ENCODE measurements at places on chromosomes 7 and 10.

GRCh38 chr7:22645418-22646181 is 81.4 kb upstream of the IL6 start:
- DNase-seq: no peak

- DNase-seq: no peak
These were observed 56.2 kb downstream of the CRPPA start for GRCh38 chr7:16365177-16365576.

DNA sequence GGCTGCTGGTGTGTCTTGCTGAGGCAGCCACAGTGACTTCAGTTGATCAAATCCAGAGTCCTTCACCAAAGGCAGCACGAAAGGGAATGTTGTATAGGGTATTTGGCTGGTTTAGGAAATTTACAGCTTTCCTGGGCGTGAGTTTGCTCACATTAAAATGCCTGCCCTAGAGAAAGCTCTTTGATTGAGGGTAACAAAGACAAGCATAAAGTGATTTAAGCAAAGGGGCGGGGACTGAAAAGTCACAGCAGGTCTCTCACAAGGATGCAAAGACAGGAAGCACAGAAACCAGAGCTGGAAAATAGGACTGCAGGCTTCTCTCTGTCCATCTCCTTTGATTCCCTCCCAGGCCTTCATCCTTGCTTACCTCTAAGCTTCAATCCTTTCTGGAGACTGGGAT is 139.2 kb downstream of the ELMO1 start:
- no peak for DNase-seq

GRCh38 chr7:121192834-121193233 is 136.0 kb upstream of the WNT16 start:
- DNase-seq: no peak

- DNase-seq: no peak
These were observed 126.5 kb upstream of the JCAD start for GRCh38 chr10:30185916-30186315.

DNA sequence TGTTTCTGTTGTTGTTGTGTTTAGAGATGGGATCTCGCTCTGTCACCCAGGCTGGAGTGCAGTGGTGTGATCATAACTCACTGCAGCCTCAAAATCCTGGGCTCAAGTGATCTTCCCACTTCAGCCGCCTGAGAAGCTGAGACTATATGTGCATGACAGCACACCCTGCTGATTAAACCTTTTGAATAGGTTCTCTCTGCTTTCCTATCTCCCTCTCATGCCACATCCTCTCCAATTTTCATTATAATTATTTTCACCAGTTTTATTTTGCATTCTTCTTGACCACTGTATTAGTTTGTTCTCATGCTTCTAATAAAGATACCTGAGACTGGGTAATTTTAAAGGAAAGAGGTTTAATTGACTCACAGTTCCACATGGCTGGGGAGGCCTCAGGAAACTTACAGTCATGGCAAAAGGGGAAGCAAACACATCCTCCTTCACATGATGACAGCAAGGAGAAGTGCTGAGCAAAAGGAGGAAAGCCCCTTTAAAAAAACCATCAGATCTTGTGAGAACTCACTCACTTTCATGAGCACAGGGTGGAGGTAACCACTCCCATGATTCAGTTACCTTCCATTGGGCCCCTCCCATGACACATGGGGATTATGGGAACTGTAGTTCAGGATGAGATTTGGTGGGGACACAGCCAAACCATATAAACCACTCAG is 12.9 kb downstream of the AGK start:
- no peak for DNase-seq

DNA sequence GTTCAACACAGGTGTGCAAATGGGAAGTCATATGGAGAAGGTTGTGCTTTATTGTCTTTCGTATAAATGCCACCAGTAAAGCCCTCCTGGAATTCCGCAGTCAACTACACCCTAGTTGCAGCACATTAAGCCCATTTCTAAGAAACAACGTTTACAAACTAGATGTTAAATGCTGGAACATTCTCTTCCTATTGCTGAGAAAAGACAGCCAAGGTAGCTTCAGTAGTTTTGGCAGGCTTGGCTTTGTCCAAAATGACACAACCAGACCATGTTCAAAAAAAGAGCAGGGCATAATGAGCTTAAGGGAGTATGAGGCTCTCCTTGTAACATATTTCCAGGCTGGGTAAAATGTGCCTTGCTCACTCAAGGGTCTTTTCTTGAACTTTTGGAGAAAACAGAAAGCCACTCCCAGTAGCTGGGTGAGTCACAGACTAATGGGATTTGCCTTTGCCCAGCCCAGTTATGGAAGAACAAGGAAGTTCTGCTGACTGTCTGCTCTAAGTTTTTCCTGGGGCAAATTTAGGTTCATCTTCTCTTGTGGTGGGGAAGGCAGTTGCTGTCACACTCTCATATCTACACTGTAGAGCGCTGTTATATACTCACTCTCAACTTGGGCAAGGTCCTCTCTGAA is 238.7 kb downstream of the PLXNA4 start:
- no peak for DNase-seq

DNA sequence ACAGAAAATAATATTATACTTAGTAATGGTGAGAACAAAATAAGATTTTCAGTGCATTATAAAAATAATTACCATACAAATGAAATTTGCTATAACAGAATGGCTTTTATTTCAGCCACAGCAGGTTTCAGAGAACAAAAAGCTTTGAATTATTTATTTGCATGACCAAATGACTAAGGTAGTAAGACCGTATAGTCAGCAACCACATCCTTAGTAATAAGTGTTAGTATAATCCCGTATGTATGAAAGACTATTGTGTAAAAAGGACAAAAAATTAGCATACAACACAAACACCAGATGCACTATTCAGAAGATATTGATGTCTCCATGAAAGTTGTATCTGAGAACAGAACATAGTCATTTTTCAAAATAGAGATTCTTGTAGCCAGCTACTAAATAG is 12.2 kb downstream of the PDZD8 start:
- no peak for DNase-seq

DNA sequence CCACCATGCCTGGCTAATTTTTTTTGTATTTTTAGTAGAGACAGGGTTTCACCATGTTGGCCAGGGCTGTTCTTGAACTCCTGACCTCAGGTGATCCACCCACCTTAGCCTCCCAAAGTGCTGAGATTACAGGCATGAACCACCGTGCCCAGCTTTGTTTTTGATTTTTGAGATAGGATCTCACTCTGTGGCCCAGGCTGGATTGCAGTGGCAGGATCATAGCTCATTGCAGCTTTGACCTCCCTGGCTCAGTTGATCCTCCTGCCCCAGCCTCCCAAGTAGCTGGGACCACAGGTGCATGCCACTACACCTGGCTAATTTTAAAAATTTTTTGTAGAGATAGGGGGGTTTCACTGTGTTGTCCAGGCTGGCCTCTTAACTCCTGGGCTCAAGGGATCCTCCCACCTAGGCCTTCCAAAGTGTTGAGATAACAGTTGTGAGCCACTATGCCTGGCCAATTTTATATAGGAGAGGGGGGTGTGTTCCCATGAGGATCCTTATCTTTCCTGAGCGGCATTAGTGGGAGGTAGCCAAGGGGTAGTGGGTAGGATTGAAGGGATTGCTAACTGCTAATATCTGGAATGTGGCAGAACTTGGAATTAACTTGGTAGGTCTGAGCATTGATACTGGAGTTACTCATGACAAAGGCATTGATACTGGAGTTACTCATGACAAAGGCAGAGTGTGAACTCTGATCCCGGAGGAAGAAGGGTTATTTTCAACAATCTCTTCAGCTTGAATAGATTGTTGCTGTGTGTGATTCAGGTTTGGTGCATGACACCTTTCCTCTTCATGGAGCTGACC is 1.0 kb upstream of the NOLC1 start:
- DNase-seq: no peak

All from DMS153 (cell line).